ENCODE measurements at places on chromosomes 2 and 18.

GRCh38 chr18:69982417-69982816, 34.7 kb upstream of the CD226 start:
- DNase-seq: no peak

DNA sequence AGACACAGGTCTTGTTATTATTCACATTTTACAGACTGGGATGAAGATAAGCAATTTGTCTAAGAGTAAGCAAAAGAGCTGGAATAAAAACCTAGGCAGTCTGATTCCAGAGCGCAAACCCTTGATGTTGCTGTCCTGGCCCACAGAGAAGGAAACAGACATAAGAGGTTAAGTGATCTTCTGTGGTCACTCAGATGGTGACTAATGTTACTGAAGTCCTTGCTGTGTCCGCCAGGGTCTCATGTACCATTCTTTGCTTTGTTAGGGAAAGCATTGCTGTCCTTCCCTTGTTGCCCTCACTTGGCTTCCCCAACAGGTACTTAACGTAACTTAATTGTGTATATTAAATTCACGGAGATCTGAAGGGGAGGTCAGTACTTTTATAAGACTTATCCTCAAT, 14.9 kb upstream of the FAP start:
- no peak for DNase-seq

DNA sequence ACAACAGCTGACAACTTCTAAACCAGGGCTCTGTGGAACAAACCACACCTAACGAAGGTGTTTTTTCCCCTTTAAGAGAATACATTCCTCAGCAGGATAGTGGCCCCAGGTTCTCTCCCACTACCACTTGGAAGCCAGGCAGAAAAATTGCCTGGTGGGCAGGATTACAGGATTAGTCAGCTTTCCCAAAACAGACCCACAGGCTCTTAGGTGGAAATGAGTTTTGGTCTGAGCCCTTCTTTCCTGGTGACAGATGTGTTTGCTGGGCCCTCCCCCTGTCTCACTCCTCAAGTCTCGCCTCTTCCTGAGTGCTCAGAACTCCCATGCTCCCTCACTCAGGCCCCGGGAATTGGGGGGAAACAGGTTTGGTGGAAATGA, 139.4 kb upstream of the HAAO start:
- no peak for DNase-seq

GRCh38 chr2:161246281-161246680, 61.9 kb upstream of the PSMD14 start:
- no peak for DNase-seq

GRCh38 chr18:58345875-58346274, 283.0 kb downstream of the ALPK2 start:
- DNase-seq: no peak

GRCh38 chr2:217712431-217712830, 290.4 kb downstream of the TNS1 start:
- no peak for DNase-seq

DNA sequence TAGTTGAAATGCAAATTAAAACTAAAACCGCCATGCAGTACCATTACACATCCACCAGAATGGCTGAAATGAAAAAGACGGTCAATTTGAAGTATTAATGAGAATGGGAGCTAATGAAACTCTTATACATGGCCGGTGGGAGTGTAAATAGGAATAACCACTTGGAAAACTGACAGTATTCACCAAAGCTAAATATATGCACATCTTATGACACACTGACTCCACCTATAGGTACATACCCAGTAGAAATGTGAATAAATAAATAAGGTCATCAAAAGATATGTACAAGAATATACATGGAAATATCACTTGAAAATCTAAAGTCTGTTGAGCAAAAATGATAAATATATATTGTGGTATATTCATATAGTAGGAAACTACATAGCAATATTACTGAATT, 57.7 kb downstream of the CWC22 start:
- no peak for DNase-seq

DNA sequence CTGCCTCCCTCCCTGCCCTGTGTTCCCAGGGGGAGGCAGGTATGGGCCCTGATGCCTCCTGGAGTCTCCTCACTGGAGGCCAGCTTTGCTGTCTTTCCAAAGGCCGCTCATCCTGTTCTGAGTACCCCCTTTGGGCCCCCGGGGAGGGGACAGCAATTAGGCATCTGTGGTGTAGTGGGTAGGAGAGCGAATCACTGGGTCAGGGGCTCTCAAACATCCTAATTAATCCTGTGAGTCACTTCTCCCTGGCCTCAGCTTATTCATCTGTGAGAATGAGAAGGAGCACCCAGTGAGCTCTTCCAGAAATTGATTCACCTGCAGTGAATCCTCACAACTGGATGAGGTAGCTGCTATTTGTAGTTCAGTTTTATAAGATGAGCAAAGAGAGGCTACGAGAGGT, 16.4 kb downstream of the TET3 start:
- DNase-seq: no peak

GRCh38 chr18:56307354-56308170, 330.8 kb downstream of the TXNL1 start:
- no peak for DNase-seq

DNA sequence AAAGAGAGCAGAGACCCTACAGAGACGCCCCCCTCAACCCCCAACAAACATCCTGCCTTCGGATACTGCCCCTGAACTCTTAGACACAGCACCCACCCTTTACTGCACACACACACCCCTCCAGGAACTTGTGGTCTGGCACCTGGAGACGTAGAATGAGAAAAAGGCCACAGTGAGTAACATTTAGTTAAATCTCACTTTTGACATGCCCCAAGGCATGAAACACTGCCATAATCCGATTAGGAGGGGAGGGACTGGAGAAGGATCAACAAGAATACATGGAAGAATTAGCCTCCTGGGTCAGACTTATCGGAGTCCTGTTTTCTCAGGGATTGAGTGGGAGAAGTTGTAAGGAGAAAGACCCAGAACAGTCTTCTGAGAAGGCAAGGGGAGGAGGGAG, 4.1 kb downstream of the CDK5R2 start:
- DNase-seq: no peak

- DNase-seq: no peak
These were observed 62.5 kb downstream of the CERS6 start for GRCh38 chr2:168518555-168519066.

All from posterior cingulate gyrus (tissue), 11 donors.